ENCODE measurements at places on chromosomes 3 and 15.

GRCh38 chr3:69823743-69824142 lies 84.5 kb downstream of the MITF start:
- DNase-seq = no peak

DNA sequence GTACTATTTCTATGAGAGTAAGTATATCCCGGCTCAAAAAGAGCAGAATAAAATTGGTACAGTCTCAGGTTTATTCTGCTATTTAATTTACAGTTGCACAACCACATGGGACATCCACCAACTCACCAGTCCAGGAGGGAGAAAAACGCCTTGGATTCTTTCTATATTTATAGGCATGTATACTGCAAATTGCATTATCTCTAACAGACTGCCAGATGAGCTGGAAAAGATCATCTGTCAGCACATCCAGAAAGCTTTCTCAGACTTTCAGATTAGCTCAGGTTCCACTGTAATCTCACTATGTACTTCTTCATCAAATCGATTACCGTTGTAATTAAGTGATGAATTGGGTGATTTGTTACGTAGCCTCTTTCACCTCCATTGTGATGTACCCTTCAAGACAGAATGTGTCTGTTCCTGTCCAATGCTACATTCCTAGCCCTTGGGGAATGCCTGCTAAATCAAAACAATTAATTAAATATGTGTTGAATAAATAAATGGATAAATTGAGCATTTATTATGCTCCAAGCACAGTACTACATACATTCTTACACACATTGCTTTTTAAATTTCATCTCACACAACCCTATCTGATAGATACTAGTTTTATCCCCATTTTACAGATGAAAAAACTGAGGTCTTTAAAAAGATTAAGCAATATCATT lies 38.1 kb upstream of the TMC3 start:
- no peak for DNase-seq

DNA sequence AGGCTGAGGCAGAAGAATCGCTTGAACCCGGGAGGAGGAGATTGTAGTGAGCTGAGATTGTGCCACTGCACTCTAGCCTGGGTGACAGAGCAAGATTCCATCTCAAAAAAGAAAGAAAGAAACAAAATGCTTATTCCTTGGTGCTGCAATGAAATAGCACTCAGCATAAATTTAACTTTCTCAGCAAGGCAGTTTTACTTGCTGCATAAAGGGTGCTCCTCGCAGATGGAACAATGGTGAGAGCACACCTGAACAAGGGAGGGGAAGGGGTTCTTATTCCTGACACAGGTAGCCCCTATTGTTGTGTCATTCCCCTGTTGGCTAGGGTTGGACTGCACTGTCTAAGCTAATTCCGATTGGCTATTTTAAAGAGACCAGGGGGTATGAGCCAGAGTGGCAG lies 17.1 kb downstream of the PAK2 start:
- no peak for DNase-seq

- DNase-seq = no peak
Observed at GRCh38 chr3:40523781-40524180, 979 bp upstream of the ZNF621 start.

- DNase-seq = no peak
Observed at GRCh38 chr3:69031635-69032034, 18.2 kb upstream of the EOGT start.

DNA sequence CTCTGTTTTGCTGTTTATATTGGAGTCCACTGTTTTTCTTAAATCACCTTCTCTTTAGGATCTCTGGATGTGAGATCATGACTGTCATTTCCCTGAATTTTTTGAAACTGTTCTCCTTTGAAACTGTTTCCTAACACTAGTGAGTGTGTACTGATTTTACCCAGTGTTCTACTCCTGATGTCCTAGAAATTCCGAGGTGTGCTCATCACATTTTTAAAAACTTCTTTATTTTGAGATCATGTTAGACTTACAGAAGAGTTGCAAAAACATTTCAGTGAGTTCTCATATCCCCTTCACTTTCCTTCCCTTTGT lies 292.6 kb downstream of the NFKBIZ start:
- no peak for DNase-seq

GRCh38 chr15:41411031-41411430 lies 5.9 kb upstream of the RTF1 start:
- DNase-seq = no peak

DNA sequence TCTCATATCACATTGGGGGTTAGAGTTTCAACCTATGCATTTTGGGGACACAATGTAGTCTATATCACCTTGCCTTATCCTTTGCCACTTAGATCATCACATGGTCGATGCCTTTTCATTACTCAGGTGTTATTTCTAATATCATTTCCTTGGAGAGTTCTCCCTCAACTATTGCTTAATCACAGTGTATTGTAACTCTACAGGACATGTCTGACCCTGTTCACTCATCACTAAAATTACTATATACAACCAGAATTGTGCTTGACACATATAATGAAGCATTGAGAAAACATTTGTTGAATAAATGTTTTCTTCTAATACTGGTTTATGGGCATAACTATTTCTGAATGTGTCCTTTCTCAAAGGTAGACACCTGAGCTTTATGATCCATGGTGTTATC lies 207.4 kb downstream of the EPHA6 start:
- DNase-seq = no peak

DNA sequence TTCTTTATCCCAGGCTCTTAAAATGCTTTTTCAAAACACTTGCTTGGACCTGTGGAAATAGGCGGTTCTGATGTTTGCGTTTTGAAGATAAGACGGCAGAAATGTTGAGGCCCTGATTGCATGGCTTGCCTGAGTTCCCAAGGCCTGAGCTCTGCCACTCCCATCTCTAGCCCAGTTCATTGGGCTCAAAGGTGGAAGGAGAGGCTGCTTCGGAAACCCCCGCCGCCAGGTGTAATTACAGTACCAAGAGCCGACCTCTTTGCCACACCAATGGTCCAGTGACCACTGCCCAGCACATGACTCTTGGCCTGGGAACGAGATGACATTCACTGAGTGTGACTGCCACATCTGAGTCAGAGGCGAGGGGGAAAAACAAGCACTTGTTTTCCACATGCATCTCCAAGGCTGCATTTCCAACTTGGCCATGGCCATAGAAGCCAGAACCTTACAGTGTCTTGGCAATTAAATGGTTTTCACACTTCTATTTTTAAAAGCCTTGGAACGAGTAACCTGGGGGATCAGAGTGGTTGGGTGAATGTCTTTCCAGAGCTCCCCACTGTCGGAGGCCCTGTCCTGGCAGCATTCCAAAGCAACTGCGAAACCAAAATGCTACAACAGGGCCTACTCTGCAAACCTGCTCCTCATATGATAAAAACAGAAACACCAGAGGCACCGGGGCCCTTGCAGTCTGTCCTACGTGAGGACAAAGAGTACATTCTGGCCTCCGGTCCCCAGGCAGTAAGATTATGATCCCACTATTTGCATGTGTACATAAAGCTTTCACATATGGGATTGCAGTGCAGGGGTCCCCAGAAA lies 63.8 kb upstream of the CGNL1 start:
- no peak for DNase-seq

- DNase-seq = no peak
Observed at GRCh38 chr3:19232566-19232965, 84.3 kb downstream of the KCNH8 start.

- DNase-seq = no peak
Observed at GRCh38 chr15:74867466-74868038, 5.6 kb downstream of the SCAMP2 start.

GRCh38 chr3:185824051-185825005 lies 514 bp downstream of the IGF2BP2 start:
- no peak for DNase-seq

- no peak for DNase-seq
Observed at GRCh38 chr3:197268294-197268693, 30.1 kb downstream of the DLG1 start.

- DNase-seq = peak; percentile 67
Observed at GRCh38 chr3:189132231-189132671, 39.5 kb upstream of the TPRG1 start.

GRCh38 chr3:116808725-116809124 lies 99.1 kb downstream of the TUSC7 start:
- DNase-seq = no peak

- no peak for DNase-seq
Observed at GRCh38 chr3:169172535-169172934, 491.0 kb downstream of the MECOM start.

DNA sequence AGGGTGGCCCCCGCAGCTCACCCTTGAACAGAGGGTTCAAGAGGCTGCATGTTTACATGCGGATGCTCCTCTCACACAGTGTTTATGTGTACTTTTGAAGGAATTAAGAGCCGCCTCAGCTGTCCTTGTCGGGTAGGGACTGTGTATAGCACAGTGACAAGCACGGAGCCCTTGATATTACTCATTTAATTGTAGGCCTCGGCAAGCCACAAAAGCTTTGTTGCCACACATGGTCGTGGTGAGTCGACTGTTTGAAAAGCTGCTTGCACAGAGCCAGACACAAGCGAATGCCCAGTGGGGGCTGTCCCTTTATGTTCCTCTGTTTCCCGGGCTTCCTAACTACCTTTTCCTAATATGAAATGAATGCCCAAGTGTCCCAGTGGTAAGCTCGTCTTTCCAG lies 4.5 kb downstream of the ESYT3 start:
- no peak for DNase-seq

GRCh38 chr15:92963794-92964193 lies 63.7 kb downstream of the CHD2 start:
- DNase-seq = no peak

DNA sequence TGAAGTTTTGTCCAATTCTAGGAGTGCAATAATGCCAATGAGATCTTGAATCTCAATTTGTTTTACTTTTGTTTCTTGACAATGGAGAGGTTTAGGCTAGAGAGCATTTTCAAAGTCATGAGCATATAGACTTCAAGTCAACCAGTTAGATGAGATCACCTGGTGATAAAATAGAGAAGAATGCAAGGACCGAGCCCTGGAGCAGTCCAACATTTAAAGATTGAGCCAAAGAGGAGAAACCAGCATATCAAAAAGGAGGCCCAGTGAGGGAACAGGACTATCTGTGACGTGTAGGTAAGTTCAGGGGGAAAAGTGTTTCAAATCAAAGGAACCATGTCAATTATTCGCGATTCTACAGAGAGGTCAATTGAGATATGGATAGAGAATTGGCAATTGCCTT lies 1.7 kb upstream of the PIAS1 start:
- no peak for DNase-seq

DNA sequence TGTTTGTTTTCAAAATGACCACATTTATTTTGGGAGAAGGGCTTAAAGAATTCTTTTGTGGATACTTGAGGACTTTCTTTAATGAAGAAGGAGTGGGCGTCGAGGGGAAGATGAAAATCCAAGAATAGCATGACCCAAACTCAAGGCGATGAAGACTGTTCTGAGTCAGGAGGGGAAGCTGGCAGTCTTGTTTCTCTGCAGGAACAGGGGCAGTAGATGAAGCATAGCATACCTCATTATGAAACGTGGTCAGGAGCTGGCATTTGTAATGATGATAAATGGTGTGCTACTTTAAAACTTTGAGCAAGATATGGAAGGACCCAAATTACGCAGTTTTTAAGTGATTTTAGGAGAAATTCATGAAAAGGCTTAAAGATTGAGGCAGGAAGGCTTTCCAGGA lies 549.0 kb downstream of the IGSF11 start:
- no peak for DNase-seq

GRCh38 chr3:71662568-71662967 lies 62.6 kb downstream of the EIF4E3 start:
- DNase-seq = no peak

DNA sequence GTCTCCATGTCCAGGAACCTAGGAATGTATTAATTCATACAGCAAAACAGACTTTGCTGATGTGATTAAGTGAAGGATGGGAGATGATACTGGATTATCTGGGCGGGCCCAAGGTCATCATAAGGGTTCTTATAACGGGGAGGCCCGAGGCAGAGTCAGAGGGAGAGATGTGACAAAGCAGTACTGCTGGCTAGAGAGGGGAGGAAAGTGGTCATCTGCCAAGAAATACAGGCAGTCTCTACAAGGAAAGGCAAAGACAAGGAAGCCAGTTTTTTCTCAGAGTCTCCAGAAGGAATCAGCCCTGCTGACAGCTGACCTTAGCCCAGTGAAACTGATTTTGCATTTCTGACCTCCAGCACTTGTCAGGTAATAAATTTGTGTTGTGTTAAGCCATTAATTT lies 66.2 kb upstream of the CORO2B start:
- DNase-seq = no peak

DNA sequence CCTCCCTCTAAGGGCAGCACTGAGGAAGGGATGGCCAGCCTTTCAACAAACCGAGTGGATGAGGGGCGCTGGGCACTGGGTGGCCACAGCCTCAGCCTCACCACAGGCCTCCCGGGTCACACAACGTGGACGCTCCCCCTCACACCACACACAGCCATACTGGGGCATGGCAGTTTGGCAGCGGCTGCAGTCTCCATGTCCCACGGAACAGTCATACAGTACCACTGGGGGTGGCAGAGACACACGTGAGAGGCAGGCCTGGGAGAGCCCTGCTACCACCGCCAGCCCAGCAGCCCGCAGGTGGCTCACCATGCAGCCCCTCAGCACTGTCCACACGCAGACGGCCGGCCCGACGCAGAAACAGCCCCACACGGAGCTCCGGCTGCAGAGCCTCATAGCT lies 11.7 kb downstream of the PLXNB1 start:
- no peak for DNase-seq

- peak; percentile 36 for DNase-seq
Observed at GRCh38 chr3:184748219-184749135, 36.6 kb upstream of the MAGEF1 start.

- no peak for DNase-seq
Observed at GRCh38 chr3:179630753-179631451, 21.9 kb upstream of the USP13 start.

DNA sequence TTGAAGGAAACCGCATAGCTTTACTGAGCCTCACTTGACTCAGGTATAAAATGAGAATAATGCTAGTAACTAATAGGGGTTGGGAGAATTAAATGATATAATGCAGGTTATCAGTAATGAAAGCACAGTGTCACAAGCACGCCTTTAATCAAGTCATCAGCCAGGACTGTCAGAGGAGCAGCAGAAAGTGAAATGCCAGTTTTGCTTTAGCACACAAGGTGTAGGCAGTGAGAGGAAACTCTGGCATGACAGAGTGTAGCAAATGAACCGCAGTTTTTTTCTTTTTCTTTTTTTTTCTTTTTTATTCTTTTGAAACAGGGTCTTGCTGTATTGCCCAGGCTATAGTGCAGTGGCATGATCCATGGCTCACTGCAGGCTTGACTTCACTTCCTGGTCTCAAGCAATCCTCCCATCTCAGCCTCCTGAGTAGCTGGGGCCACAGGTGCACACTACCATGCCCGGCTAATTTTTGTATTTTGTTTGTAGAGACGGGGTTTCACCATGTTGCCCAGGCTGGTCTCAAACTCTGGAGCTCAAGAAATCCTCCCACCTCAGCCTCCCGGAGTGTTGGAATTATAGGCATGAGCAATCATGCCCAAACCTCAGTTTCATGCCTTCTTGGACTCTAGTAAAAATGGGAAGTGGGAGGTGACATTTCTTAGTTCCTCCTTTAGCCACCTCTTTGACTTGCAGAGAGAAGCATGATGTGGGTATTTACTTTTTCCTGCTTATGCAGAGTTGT lies 9.7 kb upstream of the SCAANT1 start:
- DNase-seq = no peak

DNA sequence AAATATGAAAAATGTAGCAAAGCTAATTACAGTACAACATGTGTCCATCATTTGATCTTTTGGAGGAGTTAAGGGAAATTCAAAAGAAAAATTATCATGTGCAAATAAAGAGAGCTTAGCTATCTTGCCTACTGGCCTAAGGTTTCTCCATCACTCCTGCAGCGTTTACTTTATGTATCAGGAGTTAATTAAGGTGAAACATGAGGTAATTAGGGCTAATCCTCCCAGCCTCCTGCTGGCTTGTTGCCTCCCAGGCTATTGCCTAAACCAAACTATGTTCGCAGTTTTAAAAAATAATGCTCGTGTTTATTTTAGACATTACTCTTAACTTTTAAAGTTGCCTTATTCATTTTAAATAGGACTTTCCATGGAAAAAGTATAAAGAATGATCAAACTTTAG lies 367.5 kb downstream of the ROBO2 start:
- DNase-seq = no peak

Measured in stromal cell of bone marrow (primary cell).